ENCODE measurements at places on chromosomes 11 and 22.

- DNase-seq = no peak
These were observed 2.7 kb downstream of the RBM14 start for GRCh38 chr11:66619080-66619554.

- no peak for DNase-seq
These were observed 712 bp upstream of the SLC2A11 start for GRCh38 chr22:23856721-23857605.

GRCh38 chr11:134759855-134760254 is 347.8 kb upstream of the B3GAT1 start:
- DNase-seq = no peak

DNA sequence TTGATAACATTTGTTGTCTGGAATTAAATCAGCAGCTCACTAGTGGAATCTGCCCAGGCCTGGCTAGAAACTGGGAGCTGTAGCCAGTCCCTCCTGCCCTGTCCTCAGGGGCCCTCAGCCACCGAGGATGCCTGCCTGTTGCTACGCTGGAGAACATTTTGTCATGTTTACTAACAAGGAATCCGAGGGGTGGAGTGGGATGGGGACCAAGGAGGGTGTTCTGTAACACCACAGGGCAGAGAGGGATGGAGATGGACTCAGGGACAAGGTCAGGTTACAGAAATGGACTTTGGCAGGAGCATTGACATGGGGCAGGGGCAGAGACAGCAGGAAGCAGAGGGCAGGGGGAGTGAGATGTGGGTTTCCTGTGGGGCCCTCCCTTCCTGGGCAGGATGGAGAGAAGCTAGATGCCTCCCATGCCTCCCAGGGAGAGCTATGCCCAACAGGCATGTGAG is 45.8 kb upstream of the AMPD3 start:
- DNase-seq = no peak

DNA sequence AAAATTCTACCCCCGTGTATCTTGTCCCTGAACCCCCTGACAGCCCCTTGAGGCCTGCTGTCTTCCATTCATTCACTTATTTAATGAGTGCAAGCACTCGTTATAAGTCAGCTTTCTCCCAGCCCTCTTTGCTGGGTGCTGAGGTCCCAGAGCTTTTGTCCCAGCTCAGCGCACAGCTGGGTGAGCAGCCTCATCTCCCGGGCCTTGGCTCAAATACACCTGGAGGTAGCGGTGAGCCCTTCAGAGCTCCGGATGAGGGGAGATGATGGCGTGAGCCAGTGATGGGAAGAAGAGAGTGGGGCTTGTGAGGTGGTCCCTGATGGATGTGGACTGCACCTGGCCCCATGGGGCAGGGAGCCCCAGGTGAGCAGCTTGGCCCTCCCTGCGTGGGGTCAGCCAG is 18.1 kb upstream of the ARHGAP8 start:
- no peak for DNase-seq

DNA sequence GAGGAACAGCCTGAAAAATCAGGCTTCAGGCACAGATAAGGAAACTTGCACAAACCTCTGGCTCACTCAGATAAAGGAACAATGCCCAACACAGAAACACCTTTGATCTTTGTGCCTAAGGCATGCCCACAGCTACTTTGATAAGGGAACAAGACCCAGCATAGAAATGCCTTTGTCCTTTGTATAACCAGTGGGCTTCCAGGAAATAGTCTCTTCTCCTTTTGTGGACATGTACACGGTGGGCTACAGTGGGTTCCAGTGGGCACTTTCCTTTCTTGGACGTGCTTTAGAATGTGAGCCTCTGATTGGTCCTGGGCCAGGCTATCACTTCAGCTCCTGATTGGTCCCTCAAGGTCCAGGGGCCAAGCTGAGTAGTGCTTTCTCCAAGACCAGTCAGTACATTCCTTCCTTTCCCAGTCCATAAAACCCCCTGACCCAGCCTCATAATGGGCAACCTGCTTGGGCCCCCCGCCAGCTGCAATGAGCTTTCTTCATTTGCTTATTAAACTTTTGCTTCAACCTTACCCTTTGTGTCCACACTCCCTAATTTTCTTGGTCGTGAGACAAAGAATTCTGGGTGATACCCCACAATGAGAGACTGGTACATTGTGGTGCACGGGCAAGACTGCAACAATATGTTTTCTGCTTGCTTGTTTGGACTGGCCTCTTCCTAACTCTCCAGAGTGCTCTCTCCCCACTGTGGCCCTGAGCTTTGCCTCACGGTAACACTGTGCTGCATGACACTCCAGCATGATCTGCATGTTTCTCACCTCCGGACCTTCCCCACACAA is 1.7 kb upstream of the CABIN1 start:
- DNase-seq = no peak

DNA sequence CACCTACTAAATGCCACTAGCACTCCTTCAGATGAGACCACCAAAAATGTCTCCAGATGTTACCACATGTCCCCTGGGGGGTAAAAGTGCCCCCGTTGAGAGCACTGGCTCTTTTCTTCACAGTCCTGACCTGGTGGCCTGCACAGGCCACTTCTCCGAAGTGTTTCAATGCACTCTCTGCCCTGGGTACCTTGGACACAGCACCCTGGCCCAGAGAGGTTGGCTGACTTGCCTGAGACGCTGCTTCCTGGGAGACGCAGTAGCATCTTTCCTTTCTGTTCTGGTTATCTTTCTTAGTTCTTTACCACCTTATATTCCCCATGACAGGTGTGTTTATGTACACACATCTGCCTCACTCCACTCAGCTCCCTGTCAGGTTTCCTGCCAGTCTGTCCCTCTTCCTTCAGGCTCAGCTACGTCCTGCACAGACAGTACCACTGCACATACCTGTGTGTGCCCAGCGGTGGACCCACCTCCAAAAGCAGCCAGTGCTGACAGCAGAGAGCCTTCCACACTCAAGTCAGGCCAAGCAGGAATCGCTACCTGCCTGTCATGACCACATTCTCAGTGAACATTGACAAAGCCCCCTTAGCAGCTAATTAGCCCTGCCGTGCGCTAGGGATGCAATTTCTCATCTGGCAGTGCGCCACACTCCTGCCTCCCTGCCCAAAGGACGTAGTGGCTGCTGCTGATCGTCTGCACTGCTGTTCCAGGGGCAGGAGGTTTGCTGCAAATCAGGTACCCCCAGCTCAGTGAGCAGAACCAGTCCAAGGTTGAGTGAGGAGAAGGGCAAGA is 39.0 kb downstream of the FAM83F start:
- DNase-seq = no peak

- no peak for DNase-seq
These were observed 57.0 kb downstream of the CERK start for GRCh38 chr22:46681010-46681409.

GRCh38 chr11:134524896-134525845 is 113.1 kb upstream of the B3GAT1 start:
- DNase-seq = no peak

GRCh38 chr11:133710681-133711240 is 134.6 kb downstream of the SPATA19 start:
- DNase-seq = no peak

DNA sequence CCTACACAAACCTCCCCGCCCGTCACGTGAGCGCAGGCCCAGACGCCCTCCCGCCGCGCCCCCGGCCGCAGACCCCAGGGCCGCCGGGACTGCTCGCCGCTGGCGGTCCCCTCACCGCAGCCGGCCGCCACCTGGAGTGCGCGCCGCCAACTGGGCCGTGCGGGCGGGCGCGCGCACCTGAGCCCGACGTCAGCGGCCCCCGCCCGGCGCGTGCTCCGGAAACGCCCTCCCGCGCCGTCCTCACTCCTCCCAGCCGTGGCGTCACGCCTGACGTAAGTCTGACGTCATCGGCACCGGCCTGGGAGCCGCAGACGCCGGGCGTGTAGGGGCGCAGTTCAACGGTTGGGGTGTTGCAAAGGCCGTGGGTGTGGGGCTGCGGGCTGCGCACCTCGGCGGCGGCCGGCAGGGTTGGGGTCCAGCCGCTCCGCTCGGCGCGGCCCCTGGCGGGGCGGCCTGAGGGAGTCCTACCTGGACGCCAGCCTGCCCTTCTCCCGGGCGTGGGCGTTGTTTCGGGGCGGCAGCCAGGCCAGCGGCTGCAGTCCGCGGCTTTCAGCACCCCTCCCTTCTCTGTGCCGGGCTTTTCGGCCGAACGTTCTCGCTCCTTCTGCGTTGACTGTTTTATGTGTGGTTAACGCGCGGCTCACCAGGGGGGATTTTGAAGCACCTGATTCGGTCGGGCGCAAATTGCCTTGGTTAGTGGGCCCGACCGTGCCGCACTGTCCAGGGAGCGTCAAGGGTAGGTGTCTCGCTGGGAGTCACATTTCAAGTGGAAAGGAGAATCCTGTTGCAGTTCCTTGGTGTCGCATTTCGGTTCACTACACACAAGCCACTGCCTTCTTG is at the start of gene JOSD1:
TSS of gene JOSD1 (minus strand) at position 155 of the 840 bp plus-strand sequence. CDS start 956 bp downstream, outside the sequence.
- DNase-seq = peak; percentile 59

DNA sequence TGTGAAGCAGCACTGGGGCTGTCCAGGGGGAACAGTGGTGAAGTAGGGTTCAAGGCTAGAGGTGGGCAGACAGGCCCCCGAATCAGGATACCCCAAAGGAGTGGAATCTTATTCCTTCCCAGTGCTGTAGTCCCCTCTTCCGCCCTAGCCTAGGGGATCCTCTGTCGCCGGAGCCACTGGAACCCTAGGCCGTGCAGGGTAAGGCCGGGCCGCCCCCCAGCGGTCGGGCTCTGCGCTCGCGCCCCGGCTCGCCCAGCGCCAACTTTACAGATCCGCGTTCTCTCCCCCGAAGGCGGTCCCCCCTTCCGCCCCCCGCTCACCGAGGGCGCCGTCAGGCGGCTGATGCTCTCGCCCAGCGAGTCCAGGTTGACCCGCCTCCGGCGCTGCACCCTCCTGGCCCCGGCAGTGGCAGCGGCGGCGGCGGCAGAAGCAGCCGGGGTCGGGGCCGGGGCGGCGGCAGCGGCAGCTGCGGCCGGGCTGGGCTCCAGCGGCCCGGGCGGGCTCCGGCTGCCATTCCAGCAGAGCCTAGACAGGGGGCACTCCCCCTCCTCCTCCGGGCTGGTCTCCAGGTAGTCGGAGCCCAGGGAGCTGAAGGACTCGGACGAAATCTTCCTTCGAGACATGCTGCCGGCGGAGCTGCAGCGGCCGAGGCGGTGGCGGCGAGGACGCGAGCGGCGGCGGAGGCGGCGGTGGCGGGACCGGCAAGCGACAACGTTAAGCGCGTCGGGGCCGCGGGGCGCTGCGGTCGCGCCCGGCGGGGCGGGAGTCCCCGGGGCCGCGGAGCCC is 650 bp downstream of the GUCY1A2 start:
- DNase-seq = no peak

- DNase-seq = no peak
These were observed 56.2 kb downstream of the SOX6 start for GRCh38 chr11:16299884-16300782.

GRCh38 chr11:100119176-100119575 is 567.9 kb upstream of the ARHGAP42 start:
- DNase-seq = no peak

DNA sequence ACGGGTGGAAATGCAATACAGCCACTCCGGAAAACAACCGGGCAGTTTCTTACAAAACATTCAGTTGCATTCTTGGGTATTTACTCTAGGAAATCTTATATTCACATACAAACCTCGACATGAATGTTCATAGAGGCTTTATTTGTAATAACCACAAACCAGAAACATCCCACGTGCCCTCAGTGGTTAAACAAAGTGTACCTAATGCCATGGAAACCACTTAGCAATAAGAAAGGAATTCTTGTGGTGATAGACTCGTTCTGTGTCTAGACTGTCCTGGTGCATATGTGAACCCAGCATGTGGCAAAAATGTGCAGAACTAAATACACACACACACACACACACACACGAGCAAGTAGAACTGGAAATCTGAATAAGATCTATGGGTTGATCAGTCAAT is 1073.3 kb downstream of the TBC1D22A start:
- peak; percentile 31 for DNase-seq

DNA sequence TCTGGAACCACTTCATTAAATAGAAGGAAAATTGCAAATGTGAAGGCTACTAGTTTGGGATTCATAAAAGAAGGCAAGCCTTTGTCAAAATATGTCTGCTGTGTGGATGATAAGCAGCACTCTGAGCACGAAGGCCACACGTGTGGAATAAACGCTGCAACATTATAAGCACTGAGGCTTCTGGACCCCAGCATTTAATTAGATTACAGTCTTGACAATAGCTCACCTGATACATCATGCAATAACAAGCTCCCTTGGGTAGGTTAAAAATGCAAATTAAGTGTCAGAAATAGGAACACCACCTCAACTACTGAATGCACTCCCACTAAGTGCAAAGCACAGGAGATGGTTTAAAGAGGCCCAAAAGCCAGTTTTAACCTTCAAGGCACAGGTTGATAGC is 179.3 kb downstream of the LARGE1 start:
- DNase-seq = no peak

GRCh38 chr22:41361716-41362310 is 19.9 kb upstream of the TEF start:
- no peak for DNase-seq

- DNase-seq = no peak
These were observed 18.8 kb downstream of the PANX1 start for GRCh38 chr11:94147433-94147845.

GRCh38 chr11:75816561-75817239 is 1.7 kb downstream of the UVRAG start:
- no peak for DNase-seq

- DNase-seq = no peak
These were observed 134.8 kb downstream of the EHF start for GRCh38 chr11:34755671-34756070.

DNA sequence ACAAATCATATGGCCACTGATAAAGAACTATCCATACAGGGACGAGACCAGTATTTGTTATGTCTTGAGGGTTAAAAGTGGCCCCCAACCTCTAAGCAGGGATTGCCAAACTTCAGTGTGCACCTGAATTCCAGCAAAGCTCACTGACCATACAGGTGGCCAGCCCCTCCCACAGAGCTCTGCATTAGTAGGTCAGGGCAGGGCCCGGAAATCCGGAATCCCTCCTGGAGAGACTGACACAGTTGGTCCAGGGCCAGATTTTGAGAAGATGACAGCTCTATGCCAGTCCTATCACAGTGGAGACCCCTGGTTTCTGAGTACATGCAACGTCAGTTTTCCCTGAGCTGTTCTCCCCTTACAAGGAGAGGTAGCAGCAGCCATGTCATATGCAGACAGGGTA is 20.8 kb downstream of the VPS37C start:
- no peak for DNase-seq

DNA sequence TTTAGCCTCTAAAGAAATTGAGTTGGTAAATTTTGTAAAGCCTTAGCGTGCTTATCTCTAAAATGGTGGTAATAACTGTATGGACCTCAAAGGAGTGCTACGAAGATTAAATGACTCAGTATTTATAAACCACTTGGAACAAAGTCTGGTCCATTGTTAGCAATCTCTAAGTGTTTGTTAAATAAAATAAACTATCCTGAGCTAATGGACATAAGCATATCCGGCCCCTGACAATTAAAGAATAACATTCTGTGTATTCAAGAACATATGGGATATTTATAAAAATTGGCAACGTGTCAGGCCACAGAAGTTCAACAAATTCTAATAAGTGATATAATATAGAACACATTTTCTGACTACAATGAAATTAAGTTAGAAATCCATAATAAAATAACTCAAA is 71.0 kb downstream of the MYEOV start:
- peak; percentile 72 for DNase-seq

GRCh38 chr22:30890686-30891442 is 77.7 kb downstream of the MORC2 start:
- DNase-seq = peak; percentile 6

- no peak for DNase-seq
These were observed 51.1 kb downstream of the MCM5 start for GRCh38 chr22:35450824-35451569.

GRCh38 chr11:66568124-66568916 is at the start of gene CTSF:
TSS of gene CTSF (minus strand) at chr11:66568606. CDS start at chr11:66568486, 120 bp downstream.
- DNase-seq = peak; percentile 40
